ENCODE measurements at places on chromosomes 6 and 20.

DNA sequence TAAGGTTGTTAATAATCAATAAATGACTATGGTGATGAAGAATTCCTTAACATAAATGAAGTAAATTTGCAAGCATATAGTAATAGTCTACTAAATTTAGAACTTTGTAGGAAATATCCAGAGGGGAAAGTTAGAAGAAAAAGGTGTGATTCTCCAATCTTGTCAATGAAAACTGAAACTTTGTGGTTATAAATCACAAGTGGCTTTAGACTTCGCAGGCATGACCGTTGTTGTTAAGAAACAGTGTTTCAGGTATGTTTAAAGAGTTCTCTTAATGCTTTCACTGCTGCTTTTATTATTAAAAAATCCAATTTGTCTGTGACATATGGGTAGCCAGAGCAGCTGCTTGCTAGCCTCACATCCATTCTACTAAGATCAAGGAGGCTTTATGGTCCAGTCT, 475.6 kb upstream of the ADGRB3 start:
- DNase-seq, result no peak

GRCh38 chr6:12001706-12002435, 10.2 kb upstream of the HIVEP1 start:
- no peak for DNase-seq

- no peak for DNase-seq
Observed at GRCh38 chr6:96007663-96008062, 8.1 kb upstream of the FUT9 start.

- no peak for DNase-seq
Observed at GRCh38 chr20:19330731-19331130, 118.3 kb downstream of the SLC24A3 start.

- DNase-seq, result no peak
Observed at GRCh38 chr6:132527791-132528190, 10.3 kb upstream of the TAAR9 start.

DNA sequence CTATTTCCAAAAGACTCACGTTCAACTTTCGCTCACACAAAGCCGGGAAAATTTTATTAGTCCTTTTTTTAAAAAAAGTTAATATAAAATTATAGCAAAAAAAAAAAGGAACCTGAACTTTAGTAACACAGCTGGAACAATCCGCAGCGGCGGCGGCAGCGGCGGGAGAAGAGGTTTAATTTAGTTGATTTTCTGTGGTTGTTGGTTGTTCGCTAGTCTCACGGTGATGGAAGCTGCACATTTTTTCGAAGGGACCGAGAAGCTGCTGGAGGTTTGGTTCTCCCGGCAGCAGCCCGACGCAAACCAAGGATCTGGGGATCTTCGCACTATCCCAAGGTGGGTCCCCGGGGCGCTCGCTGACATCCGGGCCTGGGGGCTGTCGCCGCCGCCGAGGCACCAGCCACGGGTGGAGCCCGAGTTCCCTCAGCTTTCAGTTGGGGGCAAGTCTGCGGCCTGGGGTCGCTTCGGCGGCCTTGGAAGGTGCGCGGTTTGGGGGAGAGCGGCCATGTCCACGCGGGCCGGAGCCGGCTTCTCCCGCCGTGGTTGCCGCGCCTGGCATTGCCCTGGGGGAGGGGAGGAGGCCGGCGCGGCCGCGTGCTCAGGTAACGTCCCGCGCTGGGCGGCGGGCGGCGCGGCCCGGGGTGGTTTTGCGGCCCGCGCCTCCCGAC, 429 bp downstream of the AMD1 start:
- DNase-seq, result no peak

DNA sequence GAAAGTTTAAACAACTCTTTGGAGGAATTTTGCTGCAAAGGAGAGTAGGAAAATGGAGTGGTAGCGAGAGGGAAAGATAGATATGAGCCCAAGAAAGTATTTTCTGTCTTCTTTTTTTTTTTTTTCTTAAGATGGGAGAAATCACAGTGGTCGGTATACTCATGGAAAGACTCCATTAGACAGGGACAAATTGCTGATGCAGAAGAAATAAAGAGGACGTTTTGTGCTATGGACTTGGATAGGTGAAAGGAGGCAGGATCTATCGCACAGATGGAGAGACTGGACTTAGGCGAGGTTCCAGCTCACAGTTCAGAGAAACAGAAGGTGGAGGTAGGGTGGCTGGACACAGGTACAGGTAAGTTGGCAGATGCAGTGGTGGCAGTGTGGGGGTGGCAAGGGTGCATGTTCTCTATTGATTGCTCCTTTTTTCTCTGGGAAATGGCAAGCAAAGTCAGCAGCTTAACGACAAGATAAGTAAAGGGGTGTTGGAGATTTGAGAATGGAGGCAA, 44.2 kb upstream of the ARMC2 start:
- DNase-seq, result no peak

DNA sequence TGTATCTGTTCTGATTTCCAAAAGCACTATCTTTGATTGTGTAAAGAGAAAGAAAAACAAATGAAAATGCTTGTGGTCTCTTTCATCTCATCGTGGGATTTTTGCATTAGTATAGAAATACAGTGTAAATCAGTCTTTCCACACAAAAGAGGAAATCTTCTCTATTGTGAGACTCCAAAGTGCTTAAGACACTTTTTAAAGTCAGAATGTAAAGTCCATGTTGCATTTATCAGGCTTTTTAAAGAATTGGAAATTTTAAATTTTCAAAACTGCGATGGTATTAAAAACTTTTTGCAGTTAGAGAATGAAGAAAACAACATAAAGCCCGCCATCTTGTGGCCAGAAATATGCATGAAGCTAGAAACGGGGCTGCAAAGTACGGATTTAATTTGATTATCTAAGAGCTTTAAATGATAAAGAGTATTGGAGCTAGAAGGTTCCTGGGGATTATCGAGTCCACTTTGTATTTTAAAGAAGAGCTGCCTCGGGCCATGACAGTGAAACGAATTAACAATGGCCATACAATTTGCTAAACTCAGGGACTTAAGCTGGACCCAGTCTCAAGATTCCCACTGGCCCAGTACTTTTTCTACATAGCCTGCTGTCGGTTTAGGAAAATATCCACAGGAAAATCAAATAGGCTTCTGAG, 339.6 kb downstream of the ARHGAP18 start:
- DNase-seq, result no peak

- no peak for DNase-seq
Observed at GRCh38 chr6:160154471-160154870, 32.9 kb downstream of the SLC22A1 start.

DNA sequence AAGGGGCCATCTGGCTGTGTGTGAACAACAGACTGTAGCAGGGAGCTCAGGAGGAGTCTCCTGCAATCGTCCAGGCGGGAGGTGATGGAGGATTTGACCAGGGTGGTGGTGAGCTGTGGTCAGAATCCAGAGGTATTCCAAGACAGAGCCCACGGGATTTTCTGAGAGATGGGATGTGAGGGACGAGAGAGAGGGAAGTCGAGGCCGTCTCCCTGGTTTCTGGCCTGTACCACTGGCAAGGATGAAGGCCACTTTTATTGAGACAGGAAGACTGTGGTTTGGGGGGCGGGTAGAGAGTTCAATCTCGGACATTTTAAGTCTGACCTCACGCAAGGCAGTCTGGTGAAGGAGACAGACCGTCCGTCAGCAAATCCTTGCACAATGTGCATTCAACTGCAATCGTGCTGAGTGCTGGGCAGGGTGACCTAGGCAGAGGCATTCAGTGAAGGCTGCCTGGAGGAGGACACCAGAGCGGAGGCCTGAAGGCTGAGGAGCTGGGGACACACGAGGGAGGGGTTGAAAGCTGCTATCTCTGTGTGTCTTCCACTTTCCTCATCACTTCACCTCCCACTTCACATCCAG, 53.9 kb downstream of the PREX1 start:
- DNase-seq, result no peak

DNA sequence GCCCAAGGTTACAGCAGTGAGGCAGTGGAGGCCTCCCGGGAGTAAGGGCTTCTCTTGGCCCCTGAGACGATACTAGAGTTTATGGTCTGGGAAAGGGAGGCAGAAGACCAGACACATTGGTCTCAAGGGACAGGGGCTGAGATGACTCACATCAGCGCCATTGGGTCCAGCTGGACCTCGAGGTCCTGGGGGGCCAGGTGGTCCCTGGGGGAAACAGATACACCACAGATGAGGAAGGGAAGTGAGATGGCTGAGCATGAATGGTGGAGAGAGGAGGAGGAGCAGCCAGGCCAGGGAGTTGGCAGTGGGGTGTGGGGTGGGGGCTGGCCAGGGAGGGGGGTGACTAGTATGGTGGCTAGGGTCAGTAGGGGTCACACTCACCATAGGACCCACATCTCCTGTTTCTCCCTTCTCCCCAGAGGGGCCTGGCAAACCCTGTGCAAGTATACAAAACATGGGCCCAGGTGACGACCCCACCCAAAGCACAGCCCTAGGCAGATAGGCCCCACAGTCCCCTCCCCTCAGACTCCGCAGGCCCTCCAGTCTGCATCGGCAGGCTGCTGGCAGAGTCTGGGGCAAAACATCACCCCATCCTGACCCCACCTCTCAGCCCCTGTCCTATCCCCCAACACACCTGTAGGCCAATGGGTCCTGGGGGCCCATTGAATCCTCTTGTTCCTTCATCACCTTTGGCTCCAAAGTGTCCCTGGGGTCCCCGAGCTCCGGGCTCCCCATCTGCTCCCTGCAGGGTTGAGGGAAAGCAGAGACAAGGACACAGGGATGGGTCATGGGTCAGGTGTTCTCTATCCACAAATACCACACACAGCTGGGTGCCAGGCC, 21.9 kb downstream of the COL11A2 start:
- DNase-seq, result no peak
